ENCODE measurements at places on chromosomes 7 and 10. TPM values are rescaled to one million over a fixed set of nuclear protein-coding genes. Genes with fewer than 3 reads are reported as not detected.

Gene CLDN3
- total RNA-seq, result not detected

- DNase-seq, result no peak
These were observed 980.5 kb downstream of the LRMDA start for GRCh38 chr10:76411729-76412435.

- DNase-seq, result no peak
These were observed 167.8 kb downstream of the PLXDC2 start for GRCh38 chr10:19983880-19984565.

DNA sequence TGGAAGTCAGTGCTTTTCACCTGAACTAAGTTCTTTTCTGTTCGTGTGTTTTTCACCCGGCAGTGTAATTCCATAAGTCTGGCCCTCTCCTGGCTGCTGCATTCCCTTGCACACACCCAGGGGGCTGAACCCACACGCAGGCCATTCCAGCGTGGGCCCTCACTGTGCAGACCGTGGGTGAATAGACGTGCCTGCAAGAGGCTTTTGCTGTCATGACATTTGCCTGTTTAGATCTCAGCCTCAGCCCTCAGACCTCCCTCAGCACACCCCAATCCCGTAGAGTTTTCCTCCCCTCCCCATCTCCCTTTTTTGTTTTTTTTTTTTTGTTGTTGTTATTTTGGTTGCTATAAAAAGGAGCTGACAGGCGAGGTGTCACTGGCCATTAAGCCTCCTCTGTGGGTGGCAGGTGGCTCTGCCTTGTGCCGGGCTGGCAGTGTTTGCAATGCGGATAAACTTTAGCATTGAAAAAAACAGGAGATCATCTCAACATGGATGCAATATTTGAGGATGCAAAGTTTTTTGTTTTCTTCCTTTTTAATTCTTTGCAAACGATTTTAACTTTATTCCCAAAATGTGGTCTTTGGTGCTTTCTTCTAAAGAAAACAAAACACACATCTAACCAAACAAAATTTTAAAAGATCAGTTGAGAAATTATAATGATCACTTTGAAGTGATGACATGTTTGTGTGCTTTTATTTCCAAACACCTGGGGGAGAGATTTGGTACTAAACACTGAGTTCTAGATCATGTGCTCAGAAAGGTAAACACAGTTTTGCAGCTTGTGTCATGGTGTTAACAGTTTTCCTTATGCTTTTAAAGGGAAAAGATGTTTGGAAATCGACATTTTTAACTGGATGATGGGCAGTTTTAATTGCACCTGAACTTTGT lies 58.8 kb downstream of the WDR37 start:
- DNase-seq, result peak; percentile 44

- DNase-seq, result no peak
These were observed 39.7 kb upstream of the CELF2 start for GRCh38 chr10:10977978-10978377.

DNA sequence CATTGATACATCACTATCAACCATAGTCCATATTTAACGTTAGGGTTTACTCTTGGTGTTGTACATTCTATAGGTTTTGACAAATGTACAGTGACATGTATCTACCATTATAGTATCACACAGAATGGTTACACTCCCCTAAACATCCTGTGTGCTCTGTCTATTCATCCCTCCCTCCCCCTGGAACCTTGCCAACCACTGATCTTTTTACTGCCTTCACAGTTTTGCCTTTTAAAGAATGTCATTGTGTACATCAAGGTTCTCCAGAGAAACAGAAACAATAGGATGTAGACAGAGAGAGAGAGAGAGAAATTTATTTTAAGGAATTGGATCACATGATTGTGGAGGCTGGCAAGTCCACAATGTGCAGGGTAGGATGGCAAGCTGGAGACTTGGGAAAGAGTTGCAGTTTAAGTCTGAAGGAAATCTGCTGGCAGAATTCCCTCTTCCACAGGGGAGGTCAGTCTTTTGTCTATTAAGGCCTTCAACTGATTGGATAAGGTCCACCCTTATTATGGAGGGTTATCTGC lies 45.1 kb upstream of the CCNJ start:
- DNase-seq, result no peak

DNA sequence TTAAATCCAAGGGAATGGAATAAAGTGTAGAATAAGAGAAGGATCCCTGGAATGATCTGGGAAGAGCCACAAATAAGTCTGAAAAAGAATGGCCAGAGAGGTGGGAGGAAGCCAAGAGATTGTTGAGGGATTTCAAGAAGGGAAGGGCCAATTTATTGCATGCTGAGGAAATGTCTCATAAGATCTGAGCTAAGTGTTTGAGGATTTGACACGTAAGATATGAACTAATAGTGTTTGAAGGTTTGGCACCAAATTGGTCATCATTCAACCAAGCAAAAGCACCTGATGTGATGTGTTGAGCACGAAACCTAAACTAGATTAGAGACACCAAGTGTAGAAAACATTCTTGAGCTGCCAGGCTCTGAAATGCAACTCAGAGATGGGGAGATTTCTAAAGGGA lies 97.9 kb downstream of the TSPAN12 start:
- DNase-seq, result no peak

DNA sequence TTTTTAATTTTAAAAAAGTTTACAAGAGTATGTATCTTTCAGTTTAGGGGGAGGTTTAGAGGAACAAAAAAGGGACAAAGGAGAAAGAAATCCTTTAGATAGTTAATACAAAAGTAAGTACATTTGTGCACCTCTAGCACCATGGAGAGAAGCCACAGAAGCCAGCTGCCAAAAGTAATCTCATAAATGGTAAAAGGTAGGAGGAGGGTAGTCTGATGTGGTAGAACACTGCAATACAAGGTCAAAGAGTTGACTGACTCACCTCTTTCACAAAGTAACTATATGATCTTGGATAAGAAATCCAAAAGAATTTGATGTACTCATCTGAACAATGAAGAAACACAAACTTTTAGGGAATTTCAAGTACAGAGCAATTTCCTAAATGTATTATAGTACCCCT lies 68.1 kb downstream of the CNOT4 start:
- DNase-seq, result no peak

GRCh38 chr10:30121401-30121800 lies 62.0 kb upstream of the JCAD start:
- DNase-seq, result no peak

GRCh38 chr10:87850742-87851205 lies 12.6 kb downstream of the KLLN start:
- no peak for DNase-seq

Data from activated naive CD4-positive, alpha-beta T cell treated with anti-CD3 and anti-CD28 coated beads, Interleukin-2, amount 50 U/mL, for 72 hours (primary cell).